Upper lobe of left lung (tissue), 6 donors: ENCODE measurements at places on chromosomes 16 and 17. TPM values are rescaled to one million over a fixed set of nuclear protein-coding genes. Genes with fewer than 3 reads are reported as not detected.

Gene SLC4A1
- 6.3 TPM for total RNA-seq

Gene TPSD1
- total RNA-seq: 8.6 TPM

DNA sequence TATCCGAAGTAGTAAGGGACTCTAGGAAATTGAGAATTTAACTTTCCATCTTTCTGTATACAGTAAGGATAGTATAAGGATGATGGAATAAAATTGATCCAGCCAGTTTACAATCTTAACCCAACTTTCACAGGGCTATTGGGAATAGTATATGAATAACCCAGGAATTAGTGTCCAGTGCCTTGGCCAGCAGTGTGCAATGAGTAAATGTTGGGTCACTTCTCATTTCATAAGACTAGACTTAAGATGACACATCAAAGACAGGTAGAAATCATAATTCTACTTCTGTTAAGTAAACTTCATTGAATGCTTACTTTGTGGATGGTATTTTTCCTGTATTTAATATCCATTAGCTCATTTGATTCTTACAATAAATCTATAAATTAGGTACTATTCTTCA, 949.6 kb upstream of the GOT2 start:
- no peak overlapping the region for H3K27ac ChIP-seq
- no peak for DNase-seq
- no peaks in the 10 kb centered on the region for H3K27me3 ChIP-seq
- H3K36me3 ChIP-seq: no peaks in the 10 kb centered on the region

- peak; percentile 70 for DNase-seq
- no peaks in the 10 kb centered on the region for H3K27me3 ChIP-seq
- peaks cover 76% of the 10 kb centered on the region for H3K4me1 ChIP-seq
- no peak overlapping the region for H3K27ac ChIP-seq
These were observed 24.4 kb downstream of the ATP6V0D1 start for GRCh38 chr16:67456391-67457081.

DNA sequence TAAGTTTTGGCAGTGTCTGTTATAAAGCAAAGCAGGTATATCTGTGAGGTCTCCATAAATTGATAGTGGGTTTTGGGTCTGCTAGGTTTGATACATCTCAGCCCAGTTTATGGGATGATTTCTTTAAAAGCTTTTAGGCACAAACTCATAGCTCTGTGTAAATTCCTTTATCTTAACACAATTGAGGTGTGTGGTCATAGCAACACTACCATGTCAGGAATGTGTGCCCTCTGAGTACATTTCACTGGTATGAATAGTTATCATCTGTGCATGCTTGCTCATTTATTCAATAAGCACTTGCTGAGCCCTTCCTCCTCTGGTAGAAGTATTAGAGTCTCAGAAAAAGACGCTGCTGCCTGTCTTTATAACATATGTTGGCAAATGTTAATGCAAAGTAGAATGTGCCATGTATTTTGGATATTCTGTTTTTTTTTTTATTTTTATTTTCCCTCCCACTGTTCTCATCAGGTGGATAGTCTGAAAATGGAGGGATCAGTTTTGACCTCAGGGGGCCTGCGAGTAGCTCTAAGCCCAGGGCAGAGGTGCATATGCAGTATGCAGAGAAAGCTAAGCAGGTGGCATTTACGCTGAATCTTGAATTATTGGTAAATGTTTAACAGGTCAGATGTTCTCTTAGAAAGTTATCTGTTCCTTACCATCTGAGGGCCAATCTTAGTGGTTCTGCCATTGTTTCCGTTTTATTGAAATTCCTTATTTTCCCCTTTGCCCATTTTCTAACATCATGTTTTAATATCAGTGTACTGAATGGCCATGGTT, 90.7 kb downstream of the WNT3 start:
- no peak overlapping the region for H3K27ac ChIP-seq
- no peaks in the 10 kb centered on the region for H3K27me3 ChIP-seq
- H3K4me3 ChIP-seq: no peak overlapping the region
- H3K36me3 ChIP-seq: peaks cover 17% of the 10 kb centered on the region

GRCh38 chr17:12287953-12288352, 267.3 kb downstream of the MAP2K4 start:
- DNase-seq: no peak
- H3K4me1 ChIP-seq: no peaks in the 10 kb centered on the region
- H3K27ac ChIP-seq: no peak overlapping the region

Gene GUCY2D
- total RNA-seq: not detected

Gene CES3
- 1.4 TPM for total RNA-seq

DNA sequence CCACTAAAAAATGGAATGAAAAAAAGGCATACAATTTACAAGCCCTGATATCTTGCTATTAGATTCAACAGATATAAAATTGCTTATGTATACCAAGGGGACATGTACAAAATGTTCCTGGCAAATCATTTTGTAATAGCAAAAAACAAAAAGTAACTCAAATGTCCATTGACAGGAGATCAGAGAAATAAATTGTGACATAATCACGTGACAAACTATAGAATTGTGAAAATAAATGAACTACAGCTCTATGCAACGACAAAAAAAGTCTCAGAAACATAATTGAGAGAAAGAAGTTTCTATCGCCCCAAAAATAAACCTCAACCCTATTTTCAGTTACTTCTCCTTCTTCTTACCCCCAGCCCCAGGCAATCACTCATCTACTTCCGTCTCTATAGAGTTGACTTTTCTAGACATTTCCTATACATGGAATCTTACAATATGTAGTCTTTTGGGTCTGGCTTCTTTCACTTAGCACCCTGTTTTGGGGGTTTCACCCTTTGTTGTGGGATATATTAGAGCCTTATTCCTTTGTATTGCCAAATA, 12.1 kb upstream of the ACE start:
- no peak overlapping the region for H3K27ac ChIP-seq
- no peaks in the 10 kb centered on the region for H3K27me3 ChIP-seq
- peaks cover 4% of the 10 kb centered on the region for H3K4me1 ChIP-seq
- no peaks in the 10 kb centered on the region for H3K36me3 ChIP-seq

Gene LYRM9
- total RNA-seq: 26.2 TPM

DNA sequence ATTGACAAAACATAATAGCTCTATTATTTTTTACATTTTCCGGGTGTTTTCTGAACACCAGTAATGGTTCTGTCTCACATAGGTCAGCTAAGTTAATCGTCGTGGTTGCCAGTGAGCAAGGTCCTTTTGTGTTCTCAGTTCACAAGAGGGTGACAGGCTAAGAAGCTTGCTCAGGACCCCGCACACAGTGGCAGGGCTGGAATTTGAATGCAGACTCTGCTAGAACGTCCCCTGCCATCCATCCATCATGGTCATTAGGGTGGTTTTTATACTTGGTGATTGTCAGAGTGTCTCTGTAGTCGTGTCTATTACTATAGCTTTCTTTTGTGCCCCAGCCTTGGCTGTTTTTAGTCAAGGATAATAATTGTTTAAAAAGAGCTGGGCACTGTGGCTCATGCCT, 176.2 kb downstream of the SNX29 start:
- no peaks in the 10 kb centered on the region for H3K27me3 ChIP-seq
- DNase-seq: no peak
- H3K4me1 ChIP-seq: no peaks in the 10 kb centered on the region
- no peak overlapping the region for H3K27ac ChIP-seq

GRCh38 chr16:4746215-4746614, 11.9 kb downstream of the DNAAF8 start:
- no peaks in the 10 kb centered on the region for H3K27me3 ChIP-seq
- DNase-seq: no peak
- no peak overlapping the region for H3K4me3 ChIP-seq
- no peak overlapping the region for H3K27ac ChIP-seq
- no peaks in the 10 kb centered on the region for H3K4me1 ChIP-seq
- H3K36me3 ChIP-seq: peaks cover 19% of the 10 kb centered on the region

GRCh38 chr17:16989230-16989952, 17.5 kb upstream of the TNFRSF13B start:
- peak overlapping the region; percentile 71 for H3K27ac ChIP-seq
- peaks cover 14% of the 10 kb centered on the region for H3K4me1 ChIP-seq
- no peaks in the 10 kb centered on the region for H3K36me3 ChIP-seq
- no peaks in the 10 kb centered on the region for H3K27me3 ChIP-seq
- no peak for DNase-seq

GRCh38 chr16:88936008-88936555, 40.9 kb downstream of the CBFA2T3 start:
- H3K4me3 ChIP-seq: peak overlapping the region; percentile 18
- H3K36me3 ChIP-seq: no peaks in the 10 kb centered on the region
- peaks cover 57% of the 10 kb centered on the region for H3K4me1 ChIP-seq
- peak overlapping the region; percentile 62 for H3K27ac ChIP-seq
- peak; percentile 50 for DNase-seq
- H3K27me3 ChIP-seq: no peaks in the 10 kb centered on the region

- no peaks in the 10 kb centered on the region for H3K36me3 ChIP-seq
- no peak for DNase-seq
- H3K27me3 ChIP-seq: no peaks in the 10 kb centered on the region
These were observed 33.7 kb upstream of the CIBAR2 start for GRCh38 chr16:85145734-85146531.

DNA sequence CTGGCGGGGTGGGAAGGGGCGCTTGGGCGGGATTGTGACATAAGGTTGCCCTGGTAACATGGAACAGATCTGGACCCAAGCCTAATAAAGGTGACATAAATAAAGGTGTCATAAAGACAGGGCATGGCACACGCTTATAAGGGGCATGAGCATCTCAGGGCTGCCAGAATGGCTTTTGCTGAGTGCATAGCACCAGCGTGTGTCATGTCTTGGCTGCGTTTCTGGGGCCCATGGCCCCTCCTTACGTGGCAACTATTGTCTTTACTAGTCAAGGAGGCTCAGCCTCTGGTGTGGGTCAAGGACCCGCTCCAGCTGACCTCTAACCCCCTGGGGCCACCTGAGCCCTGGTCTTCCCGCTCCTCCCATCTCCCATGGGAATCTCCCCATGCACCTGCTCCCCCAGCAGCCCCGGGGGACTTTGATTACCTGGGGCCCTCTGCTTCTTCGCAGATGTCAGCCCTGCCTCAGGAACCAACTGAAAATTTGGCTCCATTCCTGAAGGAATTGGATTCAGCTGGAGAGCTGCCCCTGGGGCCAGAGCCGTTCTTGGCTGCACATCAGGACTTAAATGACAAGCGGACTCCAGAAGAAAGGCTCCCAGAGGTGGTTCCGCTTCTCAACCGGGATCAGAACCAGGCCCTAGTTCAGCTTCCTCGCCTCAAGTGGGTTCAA, 13.9 kb downstream of the LRRC37B start:
- no peaks in the 10 kb centered on the region for H3K4me1 ChIP-seq
- H3K4me3 ChIP-seq: no peak overlapping the region

DNA sequence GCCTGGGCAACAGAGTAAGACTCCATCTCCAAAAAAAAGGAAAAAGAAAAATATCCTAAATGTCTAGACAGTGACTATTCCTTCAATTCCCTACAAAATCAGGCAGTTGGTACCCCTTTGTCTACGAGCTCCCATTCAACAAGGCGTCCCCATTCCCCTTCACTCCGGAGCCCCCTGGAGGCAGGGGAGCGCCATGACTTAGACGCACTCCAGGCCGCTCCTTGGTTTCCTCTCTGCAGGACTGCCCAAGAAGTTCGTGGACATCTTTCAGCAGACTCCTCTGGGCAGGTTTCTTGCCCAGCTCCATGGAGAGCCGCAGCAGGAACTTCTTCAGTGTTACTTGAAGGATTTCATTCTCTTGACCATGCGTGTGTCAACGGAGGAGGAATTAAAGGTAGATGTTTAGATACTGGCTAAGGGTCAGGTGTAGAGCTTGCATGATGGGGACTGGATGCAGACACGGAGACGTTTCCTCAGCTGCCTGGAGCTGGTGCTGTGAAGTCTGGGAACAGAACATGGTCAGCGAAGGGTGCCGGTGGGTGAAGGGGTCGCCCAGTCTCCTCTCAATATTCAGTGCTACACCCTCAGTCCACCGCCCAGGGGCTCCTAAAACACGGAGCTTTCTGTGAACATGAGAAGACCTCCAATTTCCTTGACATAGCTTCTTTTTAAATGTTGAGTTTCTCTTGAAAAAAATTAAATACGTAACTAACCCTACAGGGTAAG, 53.3 kb upstream of the ENDOV start:
- H3K27ac ChIP-seq: no peak overlapping the region
- H3K4me3 ChIP-seq: no peak overlapping the region
- DNase-seq: no peak
- H3K4me1 ChIP-seq: no peaks in the 10 kb centered on the region
- H3K27me3 ChIP-seq: no peaks in the 10 kb centered on the region

Gene ACSM2A
- total RNA-seq: not detected

DNA sequence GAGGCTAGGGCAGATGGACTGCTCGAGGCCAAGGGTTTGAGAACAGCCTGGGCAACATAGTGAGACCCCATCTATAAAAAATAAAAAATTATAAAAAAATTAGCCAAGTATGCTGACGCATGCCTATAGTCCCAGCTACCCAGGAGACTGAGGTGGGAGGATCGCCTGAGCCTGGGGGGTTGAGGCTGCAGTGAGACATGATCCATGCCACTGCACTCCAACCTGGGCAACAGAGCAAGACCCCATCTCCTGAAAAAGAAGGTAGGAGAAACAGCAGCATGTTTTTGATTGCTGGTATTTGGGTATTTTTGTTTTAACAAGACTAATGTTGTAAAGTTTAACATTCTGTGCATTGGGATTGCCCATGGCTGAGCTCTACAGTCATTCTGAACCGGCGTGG, 8.9 kb upstream of the DDX19A start:
- no peaks in the 10 kb centered on the region for H3K27me3 ChIP-seq
- H3K4me1 ChIP-seq: no peaks in the 10 kb centered on the region
- no peak for DNase-seq
- H3K27ac ChIP-seq: no peak overlapping the region

Gene HOXB6
- 1.1 TPM for total RNA-seq

DNA sequence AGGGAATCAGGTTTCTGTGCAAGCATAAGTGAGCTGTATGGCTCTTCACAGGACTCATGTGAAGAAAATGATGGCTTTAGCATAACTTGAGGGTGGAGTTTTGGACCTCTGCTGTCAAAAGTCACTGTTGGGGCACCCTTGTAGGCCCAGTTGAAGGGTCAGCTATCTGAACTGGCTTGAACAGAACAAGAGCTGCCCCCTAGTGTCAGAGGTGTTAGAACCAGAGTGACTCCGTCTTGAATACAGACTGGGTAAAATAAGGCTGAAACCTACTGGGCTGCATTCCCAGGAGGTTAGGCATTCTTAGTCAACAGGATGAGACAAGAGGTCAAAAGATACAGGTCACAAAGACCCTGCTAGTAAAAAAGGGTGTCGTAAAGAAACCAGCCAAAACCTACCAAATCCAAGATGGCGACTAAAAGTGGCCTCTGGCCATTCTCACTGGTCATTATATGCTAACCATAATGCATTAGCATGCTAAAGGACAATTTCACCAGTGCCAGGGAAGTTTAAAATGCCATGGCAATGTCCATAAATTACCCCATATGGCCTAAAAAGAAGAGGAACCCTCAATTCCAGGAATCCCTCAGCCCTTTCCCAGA, 484.0 kb upstream of the ERCC4 start:
- no peaks in the 10 kb centered on the region for H3K36me3 ChIP-seq
- no peak overlapping the region for H3K4me3 ChIP-seq
- H3K4me1 ChIP-seq: no peaks in the 10 kb centered on the region
- no peaks in the 10 kb centered on the region for H3K27me3 ChIP-seq
- DNase-seq: no peak

Gene CORO1A
- 69.4 TPM for total RNA-seq

DNA sequence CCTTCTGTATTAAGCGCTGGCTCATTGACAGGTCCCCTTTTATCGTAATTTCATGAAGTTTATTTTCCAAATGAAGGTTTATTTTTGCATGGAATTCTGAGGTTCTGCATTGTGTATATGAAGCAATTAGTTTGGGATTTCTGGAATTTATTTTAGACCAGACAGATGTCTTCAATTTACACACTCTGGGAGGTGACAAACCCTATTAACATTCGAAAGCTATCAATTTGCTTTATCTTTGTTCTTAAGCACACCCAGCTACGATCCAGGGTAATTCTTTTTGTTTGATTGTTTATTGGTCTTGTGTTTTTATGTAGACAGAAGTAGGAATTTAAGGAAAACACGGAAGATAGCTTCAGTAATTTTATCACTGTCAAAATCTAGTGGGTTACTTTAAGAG, 264.6 kb downstream of the HS3ST3A1 start:
- H3K27ac ChIP-seq: no peak overlapping the region
- H3K27me3 ChIP-seq: no peaks in the 10 kb centered on the region
- H3K4me3 ChIP-seq: no peak overlapping the region
- peaks cover 7% of the 10 kb centered on the region for H3K4me1 ChIP-seq
- no peaks in the 10 kb centered on the region for H3K36me3 ChIP-seq
- DNase-seq: no peak
